Lower lobe of right lung (tissue), 2 donors: ENCODE measurements at places on chromosomes 1 and 21. TPM values are rescaled to one million over a fixed set of nuclear protein-coding genes. Genes with fewer than 3 reads are reported as not detected.

The TDRD5 gene
- total RNA-seq, result 0.15 TPM

The NFIA gene
- 70.0 TPM for total RNA-seq

The UTS2 gene
- not detected for total RNA-seq

The RPE65 gene
- not detected for total RNA-seq

The RGSL1 gene
- not detected for total RNA-seq

The KRTAP7-1 gene
- total RNA-seq, result not detected

The OR10Z1 gene
- total RNA-seq, result not detected

GRCh38 chr1:197464044-197464443, 196.0 kb downstream of the CRB1 start:
- no peak for DNase-seq
- no peak overlapping the region for H3K4me3 ChIP-seq
- no peak overlapping the region for H3K27ac ChIP-seq

DNA sequence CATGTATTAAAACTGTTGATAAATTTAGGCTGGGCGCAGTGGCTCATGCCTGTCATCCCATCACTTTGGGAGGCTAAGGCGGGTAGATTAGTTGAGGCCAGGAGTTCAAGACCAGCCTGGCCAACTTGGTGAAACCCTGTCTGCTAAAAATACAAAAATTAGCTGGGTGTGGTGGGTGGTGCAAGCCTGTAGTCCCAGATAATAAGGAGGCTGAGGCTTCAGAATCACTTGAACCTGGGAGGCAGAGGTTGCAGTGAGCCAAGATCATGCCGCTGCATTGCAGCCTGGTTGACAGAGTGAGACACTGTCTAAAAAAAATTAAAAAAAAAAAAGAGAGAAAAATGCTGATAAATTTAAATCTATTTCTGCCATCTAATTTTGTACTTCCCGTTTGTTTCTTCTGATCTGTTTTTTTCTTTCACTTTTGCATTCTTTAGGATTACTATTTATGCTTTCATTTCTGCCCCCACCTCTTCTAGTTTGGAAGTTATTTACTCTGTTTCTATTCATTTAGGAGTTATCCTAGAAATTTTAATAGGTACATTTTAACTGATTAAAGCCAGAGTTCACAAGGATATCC, 3.2 kb upstream of the DENND1B start:
- no peak overlapping the region for H3K4me3 ChIP-seq
- no peak overlapping the region for H3K27ac ChIP-seq
- peaks cover 23% of the 10 kb centered on the region for H3K4me1 ChIP-seq
- no peaks in the 10 kb centered on the region for H3K36me3 ChIP-seq

DNA sequence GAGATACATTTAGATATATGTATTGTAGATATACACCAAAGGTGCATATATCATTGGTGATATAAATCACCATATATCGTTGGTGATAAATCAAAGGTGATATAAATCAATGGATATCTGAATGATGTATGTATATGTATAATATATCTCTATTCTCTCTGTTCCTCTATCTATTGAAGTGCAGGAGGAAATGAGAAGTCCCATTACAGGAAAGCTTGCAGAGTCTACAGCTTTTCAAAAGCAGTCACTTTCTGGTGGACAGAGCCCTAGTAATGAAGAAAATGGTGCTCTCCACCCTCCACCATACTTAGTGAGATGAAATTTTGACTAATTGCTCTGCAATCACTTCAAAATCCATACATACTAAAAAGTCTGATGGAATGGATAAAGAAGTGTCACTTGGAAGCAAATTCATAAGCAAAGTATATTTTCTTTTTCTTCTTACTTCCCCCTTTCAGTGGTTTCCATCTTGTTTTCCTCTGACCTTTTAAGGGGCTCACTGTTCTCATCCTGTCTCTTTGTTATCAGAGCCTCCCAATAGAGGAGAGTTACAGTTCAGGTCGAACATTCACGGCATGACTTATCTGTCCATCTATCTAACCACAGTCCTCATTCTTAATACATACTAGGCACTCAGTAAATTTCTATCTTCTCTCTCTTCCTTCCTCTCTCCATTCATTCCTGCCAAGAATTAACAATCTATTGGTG, 227.2 kb downstream of the KCNJ6 start:
- DNase-seq, result no peak
- H3K4me3 ChIP-seq, result no peak overlapping the region
- no peaks in the 10 kb centered on the region for H3K36me3 ChIP-seq
- no peak overlapping the region for H3K27ac ChIP-seq

GRCh38 chr1:113531321-113531720, 141.0 kb downstream of the MAGI3 start:
- H3K4me3 ChIP-seq, result no peak overlapping the region
- no peak overlapping the region for H3K27ac ChIP-seq
- H3K4me1 ChIP-seq, result no peaks in the 10 kb centered on the region
- no peaks in the 10 kb centered on the region for H3K27me3 ChIP-seq
- DNase-seq, result no peak

GRCh38 chr1:200306944-200307754, 102.7 kb downstream of the ZNF281 start:
- H3K27ac ChIP-seq, result no peak overlapping the region
- peaks cover 8% of the 10 kb centered on the region for H3K4me1 ChIP-seq
- DNase-seq, result no peak
- no peaks in the 10 kb centered on the region for H3K36me3 ChIP-seq
- no peaks in the 10 kb centered on the region for H3K27me3 ChIP-seq

DNA sequence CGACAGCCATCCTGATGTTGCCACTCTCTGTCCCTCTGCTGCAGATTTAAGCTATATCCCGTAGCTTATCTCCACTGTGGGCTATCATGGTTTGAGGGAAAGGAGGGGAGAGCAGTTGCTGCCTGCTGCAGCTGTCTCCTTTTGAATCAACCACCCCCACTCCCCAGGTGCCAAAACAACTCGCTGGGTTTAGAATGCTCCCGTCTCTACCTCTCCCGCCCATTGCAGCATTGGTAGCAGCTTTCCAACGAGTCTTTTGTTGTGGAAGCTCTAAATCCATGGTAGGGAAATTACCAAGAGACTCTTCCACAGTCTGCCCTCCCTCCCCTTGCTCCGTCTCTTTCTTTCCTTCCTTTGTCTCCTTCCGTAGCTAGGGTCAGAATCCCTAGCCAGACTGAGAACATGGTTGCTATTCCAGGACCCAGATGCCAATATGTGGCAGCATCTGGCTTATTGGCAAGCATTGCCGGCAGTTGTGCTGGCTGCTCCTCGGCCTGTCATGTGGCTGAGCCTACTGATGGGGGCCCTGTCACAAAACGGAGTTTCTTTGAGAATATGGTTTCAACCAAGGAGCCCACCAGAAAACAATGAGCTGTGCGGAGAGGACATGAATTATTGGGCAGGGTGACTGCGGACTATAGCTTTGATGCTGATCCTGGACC, 230.7 kb downstream of the RPS6KC1 start:
- H3K4me3 ChIP-seq, result no peak overlapping the region
- H3K27ac ChIP-seq, result no peak overlapping the region
- H3K4me1 ChIP-seq, result no peaks in the 10 kb centered on the region
- DNase-seq, result no peak
- no peaks in the 10 kb centered on the region for H3K27me3 ChIP-seq

GRCh38 chr1:116370181-116370580, 2.9 kb upstream of the ATP1A1 start:
- H3K36me3 ChIP-seq, result no peaks in the 10 kb centered on the region
- H3K27ac ChIP-seq, result no peak overlapping the region
- H3K4me3 ChIP-seq, result no peak overlapping the region
- H3K4me1 ChIP-seq, result peaks cover 22% of the 10 kb centered on the region
- no peak for DNase-seq
- no peaks in the 10 kb centered on the region for H3K27me3 ChIP-seq

DNA sequence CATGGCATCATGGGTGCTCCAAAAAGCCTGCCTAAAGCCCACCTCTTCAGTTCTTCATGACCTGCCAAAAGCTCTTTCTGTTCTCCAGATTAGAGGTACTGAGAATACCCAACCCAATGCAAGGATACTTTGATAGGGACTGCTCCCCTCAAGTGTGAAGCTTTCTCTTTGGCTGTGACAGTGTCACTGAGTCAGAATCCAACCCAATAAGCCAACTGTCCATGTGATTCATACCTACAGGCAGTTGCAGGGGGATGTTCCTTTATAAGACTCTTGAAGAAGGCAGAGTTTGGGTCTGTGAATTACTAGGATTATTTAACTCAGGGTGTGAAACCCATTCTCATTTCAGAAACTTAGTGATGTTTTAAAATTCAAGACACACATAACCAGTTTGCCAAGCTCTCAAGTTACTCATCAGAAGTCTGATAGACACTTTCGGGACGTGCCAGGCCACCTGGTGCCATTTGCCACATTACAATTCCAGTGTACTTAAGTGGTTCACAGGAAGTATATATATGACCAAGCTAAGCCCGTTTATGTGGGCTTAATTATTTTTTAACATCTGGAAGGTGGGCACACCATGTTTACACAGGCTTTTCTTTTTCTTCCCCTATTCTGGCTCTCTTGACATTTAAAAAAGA, 265.8 kb downstream of the NFIA start:
- no peak for DNase-seq
- no peak overlapping the region for H3K27ac ChIP-seq
- no peaks in the 10 kb centered on the region for H3K27me3 ChIP-seq
- peaks cover 10% of the 10 kb centered on the region for H3K36me3 ChIP-seq
- no peaks in the 10 kb centered on the region for H3K4me1 ChIP-seq
- no peak overlapping the region for H3K4me3 ChIP-seq

DNA sequence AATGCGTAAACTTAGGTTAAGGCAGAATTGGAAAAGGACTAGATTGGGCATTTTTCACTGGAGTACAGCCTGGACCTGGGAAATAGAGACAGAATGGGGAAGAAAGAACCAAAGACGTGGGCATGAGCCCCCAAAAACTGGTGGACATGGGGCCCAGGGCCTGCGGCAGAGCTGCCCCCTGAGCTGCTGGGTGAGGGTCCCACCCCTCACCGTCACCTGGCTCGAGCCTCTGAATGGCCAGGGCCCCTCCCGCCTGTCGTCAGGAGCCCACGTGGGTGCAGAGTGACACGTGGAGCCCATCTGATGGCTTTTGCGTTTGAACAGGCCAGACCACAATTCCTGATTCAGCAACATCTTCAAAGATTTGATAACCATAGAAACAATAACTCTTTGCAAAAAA, 360.9 kb upstream of the VAMP3 start:
- H3K36me3 ChIP-seq, result no peaks in the 10 kb centered on the region
- H3K27ac ChIP-seq, result no peak overlapping the region
- DNase-seq, result no peak

DNA sequence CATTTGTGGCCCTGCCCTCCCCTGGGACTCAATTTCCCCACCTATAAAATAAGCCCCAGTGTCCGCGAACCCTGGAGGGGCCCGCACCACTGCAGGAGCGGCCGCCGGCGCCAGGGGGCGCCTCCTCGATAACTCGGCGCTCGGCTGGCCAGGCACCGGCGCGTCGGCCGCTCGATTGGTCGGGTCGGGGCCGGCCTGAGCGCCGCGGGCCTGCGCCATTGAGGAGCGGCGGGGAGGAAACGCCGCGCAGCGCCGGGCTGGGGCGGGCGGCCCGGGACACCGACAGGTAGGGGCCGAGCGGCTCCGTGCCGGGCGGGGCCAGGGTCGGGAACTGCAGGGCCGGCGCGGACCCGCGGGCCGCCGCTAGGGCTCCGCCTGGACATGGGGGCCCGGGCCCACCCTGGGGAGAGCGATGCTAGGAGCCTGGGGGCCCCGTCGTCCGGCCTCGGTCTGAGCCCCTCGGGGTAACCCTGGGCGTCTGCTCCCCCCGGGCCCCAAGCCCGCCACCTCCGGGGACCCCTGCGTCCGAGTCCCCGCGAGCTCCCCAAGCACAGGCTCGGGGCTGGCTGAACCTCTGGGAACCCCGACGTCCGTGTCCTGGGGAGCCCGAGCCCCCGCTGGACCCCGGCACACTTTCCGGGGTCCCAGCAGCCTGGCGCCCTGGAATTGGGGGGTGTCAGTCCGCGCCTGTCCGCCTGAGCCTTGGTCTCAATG, at the start of gene VPS13D:
Gene VPS13D (plus strand): TSS at position 196 of the 714 bp plus-strand sequence. CDS start 4,237 bp downstream, outside the sequence.
- peak; percentile 93 for DNase-seq
- no peaks in the 10 kb centered on the region for H3K27me3 ChIP-seq
- peak within 1 kb of the TSS; percentile 98 for H3K4me3 ChIP-seq
- peaks cover 16% of the 10 kb centered on the region for H3K36me3 ChIP-seq

DNA sequence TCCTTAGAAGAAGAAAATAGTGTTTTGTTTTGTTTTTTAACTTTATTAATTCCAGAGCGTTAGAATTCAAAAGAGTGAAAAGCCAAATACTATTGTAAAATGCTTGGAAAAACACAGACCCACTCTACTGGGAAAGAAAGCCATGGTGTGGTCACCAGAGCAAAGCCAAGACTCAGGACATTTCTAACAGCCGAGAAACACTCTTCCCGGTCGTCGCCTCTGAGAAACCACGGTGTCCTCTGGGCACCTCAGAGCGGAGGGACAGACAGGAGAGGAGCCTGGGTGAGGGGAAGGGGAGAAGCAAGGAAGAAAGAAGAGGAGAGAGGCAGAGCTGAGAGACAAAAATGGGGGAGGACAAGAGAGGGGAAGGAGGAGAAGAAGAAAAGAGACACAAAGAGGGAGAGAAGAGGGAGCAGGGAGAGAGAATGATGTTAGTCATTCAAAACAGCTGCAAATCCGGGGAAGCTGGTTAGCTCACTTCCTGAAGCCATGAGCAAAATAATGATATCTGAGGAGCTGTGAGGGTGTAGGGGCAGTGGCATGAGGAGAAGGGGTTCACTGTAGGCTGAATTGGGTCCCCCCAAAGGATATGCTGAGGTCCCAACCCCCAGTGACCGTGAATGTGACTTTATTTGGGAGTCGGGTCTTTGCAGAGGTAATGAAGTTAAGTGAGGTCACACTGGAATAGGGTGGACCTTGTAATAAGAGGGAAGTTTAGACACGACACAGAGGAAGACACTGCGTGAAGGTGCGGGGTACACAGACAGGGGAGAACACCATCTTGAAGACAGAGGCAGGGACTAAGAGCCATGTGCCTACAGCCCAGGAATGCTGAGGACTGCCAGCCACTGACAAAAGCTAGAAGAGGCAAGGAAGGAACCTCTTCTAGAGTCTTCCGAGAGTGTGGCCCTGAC, 58.2 kb upstream of the DMRTB1 start:
- no peaks in the 10 kb centered on the region for H3K36me3 ChIP-seq
- H3K27ac ChIP-seq, result no peak overlapping the region
- H3K4me3 ChIP-seq, result no peak overlapping the region
- H3K4me1 ChIP-seq, result no peaks in the 10 kb centered on the region
